ENCODE measurements at places on chromosomes 1 and 21.

DNA sequence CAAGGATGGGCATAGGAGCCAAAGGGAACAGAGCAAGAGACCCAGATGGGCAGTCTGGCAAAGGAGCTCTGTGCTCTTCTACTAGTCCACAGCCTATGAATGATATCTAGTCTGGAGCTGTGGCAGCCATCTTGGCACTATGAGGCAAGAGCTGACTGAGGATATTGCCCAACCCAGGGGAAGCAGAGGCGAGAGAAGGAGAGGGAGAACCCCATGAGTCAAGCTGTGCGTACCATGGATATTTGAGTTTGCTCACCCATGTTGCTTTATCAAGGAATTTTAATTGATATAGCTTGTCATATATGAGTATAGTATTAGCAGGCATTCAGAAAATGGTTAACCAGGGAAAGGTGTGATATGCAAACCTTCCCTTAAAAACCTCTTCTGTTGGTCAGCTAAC is 420.9 kb downstream of the PRDM2 start:
- DNase-seq: no peak

DNA sequence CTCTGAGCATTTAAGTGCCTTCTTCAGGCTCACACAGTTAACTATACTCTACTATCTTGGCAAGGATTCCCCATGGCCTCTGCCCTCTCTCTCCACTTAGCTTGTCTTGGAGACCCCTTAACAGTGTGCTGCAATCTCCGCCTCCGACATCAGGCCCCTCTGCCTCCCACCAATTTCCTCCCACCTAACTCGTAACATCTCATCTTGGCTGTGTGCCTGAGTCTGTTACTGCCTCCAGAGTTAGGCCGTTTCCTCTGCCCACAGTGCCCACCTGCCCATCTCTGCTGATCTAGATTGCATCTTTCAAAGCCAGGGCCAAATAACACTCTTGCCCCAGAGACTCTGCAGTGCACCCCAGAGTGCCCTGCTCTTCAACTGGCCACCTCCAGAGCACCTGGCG is 244.3 kb upstream of the TMEM51 start:
- no peak for DNase-seq

GRCh38 chr1:167056529-167057231 is 33.5 kb downstream of the GPA33 start:
- no peak for DNase-seq

DNA sequence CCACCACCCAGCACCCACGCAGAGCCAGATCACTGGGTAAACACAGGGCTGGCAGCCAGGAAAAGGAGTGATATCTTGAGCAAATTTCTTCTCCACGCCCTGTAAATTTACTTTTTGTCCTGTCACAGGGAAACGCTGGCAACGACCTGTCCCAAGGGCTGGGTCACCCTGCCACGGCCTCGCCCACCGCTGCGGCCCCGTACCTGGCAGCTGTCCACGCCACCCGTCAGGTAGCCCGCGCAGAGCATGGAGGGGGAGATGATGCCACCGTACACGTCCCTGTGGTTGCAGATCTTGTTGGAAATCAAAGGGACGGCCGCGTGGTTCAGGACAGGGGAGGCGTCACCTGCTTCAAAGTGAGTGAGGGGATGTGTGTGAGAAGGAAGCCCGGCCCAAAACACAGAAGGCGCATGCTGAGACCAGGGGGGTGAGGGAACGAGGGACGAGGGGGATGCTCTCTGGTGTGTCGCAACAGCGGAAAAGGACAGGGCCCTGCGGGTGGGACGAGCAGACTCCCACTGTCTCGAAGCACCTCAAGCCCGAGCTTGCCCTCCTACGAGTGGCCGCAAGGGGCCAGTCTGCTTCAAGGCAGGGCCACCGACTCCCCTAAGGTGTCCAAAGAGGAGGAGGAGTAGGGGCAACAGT is 10.1 kb upstream of the TFF1 start:
- no peak for DNase-seq

DNA sequence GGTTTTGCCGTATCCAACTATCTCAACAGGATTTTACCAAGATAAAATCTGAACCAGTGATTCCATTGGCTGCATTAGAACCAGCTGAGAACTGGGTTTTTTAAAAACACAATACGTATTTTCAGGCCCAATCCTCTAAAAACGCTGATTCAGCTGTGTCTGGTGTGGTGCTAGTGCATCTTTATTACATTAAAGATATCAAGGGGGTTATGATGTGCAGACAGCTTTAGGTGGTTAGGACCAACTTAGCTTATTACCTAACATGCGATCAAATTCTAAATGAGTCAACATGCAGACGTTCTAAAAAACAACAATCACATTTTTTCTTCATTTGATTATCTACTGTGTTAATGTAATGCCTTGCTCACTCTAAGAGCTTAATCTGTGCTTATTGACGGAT is 32.0 kb upstream of the EXO1 start:
- no peak for DNase-seq

DNA sequence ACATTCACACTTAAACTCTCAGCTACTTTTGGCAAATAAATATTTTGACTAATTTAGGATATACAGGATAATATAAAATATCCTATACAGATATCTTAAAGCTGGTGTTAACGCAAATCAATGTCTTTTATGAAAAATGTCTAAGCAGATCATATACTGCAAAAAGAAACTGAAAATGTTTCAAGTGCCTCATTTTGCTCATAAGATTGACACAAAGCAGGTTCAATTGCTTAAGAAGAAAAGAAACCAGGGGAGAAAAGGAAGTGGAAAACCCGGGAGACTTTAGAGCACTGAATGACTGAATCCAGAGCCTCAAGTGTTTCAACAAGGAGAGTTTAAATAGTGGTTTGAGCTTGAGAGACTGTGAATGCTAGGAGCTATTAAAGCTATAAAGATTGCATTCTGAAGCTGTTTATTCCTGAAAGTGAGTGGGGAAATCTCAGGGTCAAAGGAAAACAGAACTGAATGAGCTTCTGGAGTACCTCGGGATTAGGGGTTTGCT is 1943.0 kb downstream of the MRPL39 start:
- no peak for DNase-seq

- no peak for DNase-seq
These were observed 21.8 kb downstream of the ELK4 start for GRCh38 chr1:205610036-205610435.
